AG09309 (cell line): ENCODE measurements at places on chromosomes 5 and 9.

- DNase-seq = no peak
Observed at GRCh38 chr5:158388021-158388420, 529.1 kb upstream of the CLINT1 start.

DNA sequence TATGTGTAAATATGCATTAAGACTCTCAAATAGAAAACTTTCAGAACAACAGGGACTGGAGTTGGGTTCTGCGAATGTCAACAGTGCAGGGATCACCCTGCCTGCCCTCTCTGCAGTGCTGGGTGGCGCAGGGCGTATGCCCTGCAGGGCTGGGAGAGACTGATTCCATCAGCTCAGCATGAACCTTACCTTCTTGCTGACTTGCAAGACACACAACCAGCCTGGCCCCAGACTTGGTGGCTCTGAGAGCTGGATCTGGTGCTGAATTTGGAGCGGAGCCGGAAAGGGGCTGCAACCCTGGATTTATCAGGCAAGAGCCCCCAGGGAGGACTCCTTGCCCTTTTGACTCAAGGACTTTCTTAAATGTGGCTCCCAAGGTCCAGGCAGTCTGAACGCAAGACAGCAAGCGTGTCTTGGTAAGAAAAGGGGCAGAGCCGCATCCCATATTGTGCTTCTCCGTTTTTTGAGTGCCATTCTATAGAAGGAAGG lies 376.0 kb upstream of the IRX2 start:
- DNase-seq = no peak

GRCh38 chr5:103941596-103941995 lies 379.0 kb upstream of the NUDT12 start:
- DNase-seq = no peak

DNA sequence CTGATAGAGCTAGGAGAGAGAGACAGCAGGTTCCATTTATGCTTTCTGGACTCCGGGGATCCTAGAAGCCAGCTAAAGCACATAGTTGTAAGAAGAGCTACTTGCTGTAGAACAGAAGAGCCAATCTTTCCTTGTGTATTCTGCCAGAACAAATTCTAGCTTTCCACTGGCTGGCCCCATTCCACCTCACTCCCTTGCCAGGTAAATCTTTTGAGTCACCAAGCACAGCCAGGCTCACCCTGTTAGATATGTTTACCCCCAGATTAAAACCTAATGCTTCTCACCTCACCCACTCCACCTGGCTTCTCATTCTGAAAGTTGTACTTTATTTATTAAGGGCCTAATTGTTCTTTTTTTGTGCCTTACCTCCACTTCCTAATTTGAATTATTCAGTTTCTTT lies 48.9 kb upstream of the CHD1 start:
- DNase-seq = no peak

DNA sequence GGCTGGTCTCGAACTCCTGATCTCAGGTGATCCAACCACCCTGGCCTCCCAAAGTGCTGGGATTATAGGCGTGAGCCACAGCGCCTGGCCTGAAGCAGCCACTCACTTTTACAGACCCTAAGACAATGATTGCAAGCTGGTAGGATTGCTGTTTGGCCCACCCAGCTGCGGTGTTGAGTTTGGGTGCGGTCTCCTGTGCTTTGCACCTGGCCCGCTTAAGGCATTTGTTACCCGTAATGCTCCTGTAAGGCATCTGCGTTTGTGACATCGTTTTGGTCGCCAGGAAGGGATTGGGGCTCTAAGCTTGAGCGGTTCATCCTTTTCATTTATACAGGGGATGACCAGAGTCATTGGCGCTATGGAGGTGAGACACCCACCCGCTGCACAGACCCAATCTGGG lies 1.5 kb downstream of the CA9 start:
- DNase-seq = no peak

GRCh38 chr9:110355911-110356310 lies 18.2 kb upstream of the TXNDC8 start:
- DNase-seq = no peak

GRCh38 chr5:137603891-137604290 lies 104.8 kb upstream of the SPOCK1 start:
- DNase-seq = no peak

DNA sequence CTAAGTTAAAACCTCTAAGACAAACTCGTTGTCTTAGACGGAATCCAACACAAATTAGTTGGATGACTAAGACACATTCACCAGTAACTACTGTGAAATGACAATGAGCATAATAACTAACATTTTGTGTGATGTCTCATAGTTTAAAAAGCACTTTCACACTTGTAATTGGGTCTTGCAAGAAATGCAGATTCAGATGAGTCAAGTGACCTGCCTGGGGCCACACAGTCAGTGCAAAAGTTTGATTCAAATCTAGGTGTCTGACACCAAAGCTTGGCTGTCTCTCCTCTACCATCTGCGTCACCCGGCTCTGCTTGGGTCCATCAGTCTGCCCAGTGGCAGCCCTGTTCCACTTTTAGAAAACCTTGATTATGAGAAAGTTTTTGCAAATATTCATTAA lies 143.7 kb downstream of the TTLL11 start:
- DNase-seq = no peak

GRCh38 chr5:178473854-178474253 lies 116.3 kb downstream of the COL23A1 start:
- no peak for DNase-seq

DNA sequence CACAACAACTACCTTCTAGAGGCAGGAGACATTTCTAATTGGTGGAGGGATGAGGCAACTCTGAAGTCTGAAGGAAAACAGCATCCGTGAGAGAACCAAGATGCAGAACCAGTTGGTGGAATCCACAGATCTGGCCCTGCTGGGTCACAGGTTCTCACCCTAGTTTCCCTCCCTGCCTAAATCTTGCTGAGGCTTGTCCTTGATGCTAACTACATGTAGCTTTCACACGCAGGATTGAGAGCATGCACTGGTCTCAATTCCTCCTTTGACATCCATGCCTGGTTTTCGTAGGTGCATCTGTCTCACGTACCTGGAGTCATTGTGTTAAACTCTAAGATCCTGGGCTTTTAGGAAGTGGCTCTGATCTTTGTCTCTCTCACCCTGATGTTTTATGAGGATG lies 9.7 kb upstream of the F2RL1 start:
- no peak for DNase-seq

- DNase-seq = no peak
Observed at GRCh38 chr5:2208239-2208544, 325.5 kb upstream of the IRX4 start.

GRCh38 chr5:124663101-124663506 lies 83.3 kb downstream of the ZNF608 start:
- no peak for DNase-seq

DNA sequence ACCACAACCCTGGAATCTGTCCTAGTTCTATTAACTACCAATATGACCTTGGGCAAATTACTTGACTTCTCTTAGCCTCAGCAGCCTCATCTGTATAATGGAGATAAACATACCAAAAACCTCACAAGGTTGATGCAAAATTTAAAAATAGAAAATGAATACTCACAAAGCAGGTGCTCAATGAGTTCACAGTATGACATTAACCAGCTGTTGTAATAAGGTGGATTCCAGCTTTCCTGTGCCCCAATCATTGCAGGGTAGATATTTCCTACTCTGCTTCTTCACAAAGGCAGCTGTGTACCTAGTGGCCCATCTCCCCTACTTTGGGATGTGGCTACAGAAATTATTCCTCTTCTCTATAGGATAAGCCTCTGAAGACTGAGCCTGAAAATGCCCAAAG lies 8.8 kb downstream of the HTR4 start:
- no peak for DNase-seq

GRCh38 chr5:174402222-174402812 lies 322.1 kb upstream of the MSX2 start:
- no peak for DNase-seq

DNA sequence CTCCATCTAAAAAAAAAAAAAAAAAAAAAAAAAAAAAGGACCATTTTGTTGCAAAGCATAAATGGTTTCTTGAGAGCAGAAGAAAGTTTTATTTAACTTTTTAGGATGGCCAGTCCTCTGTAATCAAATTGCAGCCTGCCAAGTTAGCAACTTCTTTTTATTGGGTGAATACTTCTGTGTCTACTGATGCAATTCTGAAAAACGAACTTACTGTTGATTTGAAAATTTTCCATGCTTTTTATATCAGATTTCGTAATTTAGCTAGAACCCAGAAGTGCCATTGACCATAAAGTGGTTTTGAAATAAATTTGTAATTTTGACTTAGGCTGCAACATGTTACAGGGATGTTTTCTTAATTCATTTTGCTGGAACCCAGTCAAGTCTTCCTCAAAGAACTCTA lies 269.1 kb upstream of the ACTBL2 start:
- DNase-seq = peak; percentile 78

DNA sequence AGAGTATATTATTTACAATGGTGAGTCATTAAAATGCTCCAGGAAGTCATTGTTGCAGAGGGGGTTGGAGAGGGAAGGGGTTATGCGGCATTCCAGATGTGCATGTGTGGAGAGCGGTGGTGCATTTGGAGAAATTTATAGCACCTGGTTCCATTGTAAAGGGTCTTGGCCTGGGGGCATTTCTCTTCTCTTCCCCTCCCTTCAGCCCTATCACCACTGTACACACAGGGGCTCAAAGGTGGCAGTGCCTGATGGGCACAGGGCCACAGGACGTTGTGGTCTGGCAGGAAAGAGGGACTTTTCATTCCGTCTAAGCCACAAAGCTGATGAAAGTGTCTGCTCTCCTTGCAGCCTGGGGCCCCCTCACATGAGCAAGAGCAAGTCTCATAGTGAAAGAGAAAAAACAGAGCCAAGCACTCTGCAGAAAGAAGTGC lies 442.4 kb upstream of the ZNF462 start:
- no peak for DNase-seq

DNA sequence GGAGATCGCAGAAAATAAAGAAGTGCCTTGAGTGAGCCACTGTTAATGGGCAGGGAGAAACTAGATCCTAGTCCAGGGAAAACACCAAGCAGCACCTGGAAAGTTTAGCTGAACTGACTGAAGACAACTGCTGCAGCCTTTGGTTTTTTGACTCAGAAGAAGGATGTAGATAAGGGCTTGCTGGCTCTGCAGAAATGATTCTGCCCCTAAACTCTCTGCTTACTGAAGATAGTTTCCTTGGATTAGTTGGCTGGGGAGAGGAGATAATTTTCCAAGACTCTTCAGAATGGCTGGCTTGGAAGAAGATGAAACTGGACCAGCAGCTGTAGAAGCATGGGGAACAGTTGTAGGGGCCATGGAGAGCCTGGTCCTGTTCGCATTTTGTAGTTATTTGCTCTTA lies 471.8 kb downstream of the KDM4C start:
- no peak for DNase-seq

DNA sequence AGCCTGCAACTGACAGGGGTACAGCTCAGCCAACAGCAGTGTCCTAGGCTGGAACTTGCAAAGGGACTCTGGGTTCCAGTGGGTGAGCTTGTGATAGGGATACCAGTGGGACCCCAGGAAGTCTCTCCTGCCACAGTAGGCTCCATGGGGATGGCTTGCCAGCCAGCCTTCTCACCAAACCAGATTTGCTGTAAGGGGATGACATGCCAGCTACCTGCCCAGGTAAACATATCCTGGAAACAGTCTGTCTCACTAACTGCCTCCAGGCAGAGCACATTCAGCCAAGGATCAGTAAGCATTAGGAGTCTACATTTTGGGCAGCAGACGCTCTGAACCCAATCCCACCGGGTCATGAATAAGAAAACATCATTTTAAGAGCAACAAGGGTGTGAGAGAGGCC lies 49.9 kb downstream of the SIL1 start:
- DNase-seq = no peak

- no peak for DNase-seq
Observed at GRCh38 chr9:92637326-92637725, 32.6 kb downstream of the IPPK start.

GRCh38 chr5:82358457-82358856 lies 80.3 kb upstream of the RPS23 start:
- peak; percentile 74 for DNase-seq

DNA sequence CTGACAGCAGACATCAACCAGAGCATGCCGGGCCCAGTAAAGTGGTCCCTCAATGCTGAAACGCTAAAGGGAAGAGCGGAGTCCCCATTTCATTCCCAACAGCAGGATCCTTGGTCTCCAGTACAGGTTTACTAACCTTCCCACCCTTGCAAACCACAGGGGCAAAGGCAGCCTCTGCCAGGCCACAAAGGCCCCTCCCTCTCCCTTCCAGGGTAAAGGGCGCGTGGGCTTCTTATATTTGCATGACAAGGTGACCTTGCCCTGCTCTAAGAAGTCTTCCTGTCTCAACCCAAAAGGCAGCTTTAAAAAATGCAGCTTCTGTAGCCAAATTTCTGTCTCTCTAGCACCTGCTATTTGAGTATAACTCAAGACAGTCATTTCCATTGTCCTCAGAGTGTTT lies 131.5 kb upstream of the PTCH1 start:
- DNase-seq = no peak

DNA sequence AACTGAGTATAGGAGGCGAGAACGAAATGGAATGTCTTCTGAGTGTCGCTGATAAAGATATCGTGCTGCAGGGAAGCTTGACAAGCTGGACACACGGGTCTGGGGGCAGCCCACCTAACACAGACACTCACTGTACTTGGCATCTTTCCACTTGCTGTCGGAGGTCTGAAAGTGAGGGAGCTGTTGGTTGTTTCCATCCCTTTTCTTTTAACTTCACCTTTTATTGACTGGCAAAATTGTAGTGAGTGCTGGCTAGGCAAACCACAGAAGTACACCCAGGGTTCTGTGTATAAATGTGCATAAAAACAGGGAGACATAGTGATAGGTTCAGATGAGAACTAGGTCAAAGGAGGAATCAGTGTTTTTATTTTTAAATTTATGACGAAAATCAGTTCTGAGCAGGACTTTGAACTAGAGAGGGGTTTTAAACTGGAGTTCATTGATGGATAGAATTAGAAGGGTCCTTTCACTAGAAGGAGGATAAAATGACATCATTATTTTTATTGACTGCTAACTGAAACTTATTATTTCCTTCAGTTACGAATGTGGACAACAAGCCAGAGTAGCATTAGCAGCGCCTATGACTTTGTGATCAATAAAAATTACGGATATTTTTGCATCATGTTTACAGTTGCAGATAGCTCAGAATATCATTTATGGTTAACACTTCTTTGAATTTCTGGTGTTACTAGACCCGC lies 817 bp downstream of the GAPVD1 start:
- DNase-seq = no peak

DNA sequence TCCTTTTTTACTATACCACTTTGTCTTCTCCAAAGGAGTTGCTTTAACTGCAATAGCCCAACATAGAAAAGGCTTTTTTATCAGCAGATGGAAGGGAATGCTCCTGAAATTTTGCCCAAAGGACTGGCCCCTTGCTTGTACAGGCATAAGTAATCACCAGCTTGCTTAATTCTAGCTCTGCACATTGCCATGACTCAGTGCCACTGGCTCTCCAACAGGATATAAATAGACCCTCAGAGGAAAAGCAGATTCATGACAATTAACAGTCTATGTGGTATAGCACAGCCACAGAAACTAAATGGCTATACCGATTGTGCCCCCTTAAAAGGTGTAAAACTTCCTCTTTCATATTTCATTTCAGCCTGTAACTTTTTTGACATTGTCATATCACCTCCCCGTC lies 227.0 kb downstream of the ZNF608 start:
- peak; percentile 70 for DNase-seq

- no peak for DNase-seq
Observed at GRCh38 chr5:96721351-96721977, 59.3 kb downstream of the CAST start.
